ENCODE measurements at places on chromosomes 6 and 20.

GRCh38 chr6:142728910-142729481 is 216.0 kb downstream of the HIVEP2 start:
- no peak for DNase-seq

DNA sequence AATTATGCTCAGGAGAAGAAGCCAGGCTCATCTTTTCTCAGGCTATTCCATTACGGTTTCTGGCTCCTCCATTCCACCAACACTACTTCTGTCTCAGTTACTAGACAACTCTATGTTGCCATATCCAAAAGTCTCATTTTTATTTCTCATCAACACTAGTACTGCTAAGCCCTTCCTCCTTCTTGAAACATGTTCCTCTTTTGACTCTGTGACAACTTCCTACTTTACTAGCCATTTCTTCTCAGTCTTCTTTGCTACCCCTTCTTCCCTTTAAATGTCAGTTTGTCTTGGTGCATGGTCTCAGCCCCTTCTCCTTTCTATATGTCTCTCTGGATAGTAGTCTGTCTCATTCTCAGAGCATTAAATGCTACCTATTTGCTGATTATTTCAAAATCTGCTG is 7.1 kb upstream of the ADGRG6 start:
- DNase-seq: no peak

- DNase-seq: no peak
These were observed 168.2 kb downstream of the AKAP7 start for GRCh38 chr6:131303338-131303930.

DNA sequence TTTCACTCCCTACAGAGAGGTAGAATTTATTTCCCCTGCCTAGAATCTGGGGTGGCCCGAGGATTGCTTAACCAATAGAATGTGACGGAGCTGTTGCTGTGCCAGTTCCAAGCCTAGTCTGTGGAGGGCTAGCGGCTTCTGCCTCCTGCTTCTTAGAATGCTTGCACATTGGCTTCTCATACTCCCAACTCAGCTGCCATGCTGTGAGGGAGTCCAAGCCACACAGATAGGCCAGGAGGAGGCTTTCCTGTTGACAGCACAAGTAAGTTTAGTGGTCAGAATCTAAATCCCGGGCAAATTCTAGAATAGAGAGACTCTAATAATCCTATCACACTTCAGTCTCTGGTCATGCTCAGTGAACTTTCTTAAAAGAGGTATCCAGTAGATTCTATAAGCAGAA is 57.5 kb upstream of the SNRPB2 start:
- DNase-seq: no peak

GRCh38 chr20:10239954-10240353 is 21.3 kb downstream of the SNAP25 start:
- DNase-seq: no peak

DNA sequence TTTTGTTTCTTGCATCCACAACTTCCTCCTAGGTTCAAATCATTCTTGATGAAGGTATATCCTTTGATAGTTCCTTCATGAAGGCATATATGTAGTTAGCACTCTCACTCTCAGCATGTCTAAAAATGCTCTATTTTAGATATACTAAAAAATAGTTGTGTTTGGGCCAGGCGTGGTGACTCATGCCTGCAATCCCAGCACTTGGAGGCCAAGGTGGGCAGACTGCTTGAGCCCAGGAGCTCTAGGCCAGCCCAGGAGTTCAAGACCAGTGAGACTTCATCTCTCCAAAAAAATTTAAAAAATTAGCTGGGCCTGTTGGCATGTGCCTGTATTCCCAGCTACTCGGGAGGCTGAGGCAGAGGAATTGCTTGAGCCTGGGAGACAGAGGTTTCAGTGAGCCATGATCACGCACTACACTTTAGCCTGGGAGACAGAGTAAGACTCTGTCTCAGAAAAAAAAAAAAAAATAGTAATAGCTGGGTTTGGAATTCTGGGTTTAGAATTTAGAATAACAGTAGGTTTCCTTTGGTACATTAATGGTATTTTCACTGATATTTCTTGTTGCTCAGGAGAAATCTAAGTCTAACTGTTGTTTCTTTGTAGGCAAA is 7.0 kb downstream of the SERAC1 start:
- no peak for DNase-seq

- DNase-seq: no peak
These were observed 288.6 kb downstream of the PRKN start for GRCh38 chr6:162438980-162439379.

- peak; percentile 17 for DNase-seq
These were observed 187.5 kb upstream of the PDE10A start for GRCh38 chr6:165850434-165851019.

DNA sequence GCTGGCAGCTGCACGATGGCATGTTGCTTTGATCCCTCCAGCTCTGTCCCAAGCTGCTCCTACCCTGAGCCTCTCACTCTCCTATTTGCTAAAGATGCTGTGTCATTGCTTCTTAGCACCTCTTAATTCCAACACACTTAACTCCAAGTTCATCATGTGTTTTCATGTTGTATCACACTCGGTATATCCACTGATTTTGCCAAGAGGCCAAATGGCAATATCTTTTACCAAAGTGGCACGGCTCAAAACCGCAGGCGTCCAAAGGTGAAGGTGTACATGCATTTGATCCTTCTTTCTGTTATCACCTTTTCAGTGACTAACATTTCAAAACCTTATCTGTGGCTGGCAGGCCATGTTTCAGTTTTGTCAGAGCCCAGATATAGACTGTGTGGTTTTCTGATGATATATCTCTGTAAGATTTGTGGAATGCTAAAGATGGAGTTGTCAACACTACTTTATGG is 217.0 kb downstream of the TBX18 start:
- no peak for DNase-seq

DNA sequence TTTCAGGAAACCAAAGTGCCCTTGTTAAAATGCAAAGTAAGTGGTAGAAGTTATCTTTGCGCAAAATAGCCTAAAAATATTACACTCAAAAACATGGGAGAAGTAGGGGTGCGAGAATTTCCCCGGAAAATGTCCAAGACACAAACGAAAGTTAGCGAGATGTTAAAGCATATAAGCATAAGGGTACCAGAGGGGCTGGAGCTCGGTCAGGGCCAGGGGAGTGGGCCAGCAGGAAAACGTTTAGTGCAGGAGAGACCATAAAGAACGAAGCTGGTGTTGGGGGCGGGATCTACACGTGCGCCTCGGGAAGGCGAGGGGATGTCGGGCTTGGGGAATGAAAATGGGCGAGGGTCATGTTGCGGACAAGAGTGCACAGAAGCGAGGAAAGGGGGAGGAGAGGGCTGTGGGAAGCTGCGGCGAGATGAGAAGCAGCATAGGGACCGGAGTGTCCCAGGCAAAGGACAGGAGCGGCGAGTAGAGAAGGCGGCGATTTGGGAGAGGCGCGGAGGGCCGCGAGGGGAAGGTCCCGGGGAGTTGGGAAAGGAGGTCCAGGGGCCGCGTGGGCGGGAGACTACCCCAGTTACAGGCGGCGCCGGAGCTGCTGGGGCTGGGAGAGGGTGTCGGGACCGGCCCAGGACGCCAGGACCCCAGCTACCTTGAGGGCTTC is 600 bp downstream of the XPO5 start:
- DNase-seq: no peak

DNA sequence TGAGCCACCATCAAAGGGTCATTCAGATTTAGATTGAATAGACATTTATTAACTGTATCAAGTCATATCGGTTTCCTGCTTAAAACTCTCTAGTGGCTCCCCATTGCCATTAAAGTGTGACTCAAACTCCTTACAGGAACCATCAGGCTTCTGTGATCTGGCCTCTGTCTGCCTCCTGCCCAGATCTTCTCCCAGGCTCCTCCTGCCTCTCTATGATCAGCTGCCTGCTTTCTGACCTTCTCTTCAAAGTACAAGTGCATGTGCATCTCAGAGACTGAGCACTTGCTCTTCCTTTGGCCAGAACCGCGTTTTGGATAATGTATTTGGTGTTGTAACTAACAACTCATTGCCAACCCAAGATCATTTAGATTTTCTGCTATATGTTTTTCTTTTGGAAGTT is 52.7 kb downstream of the IL20RA start:
- DNase-seq: no peak

DNA sequence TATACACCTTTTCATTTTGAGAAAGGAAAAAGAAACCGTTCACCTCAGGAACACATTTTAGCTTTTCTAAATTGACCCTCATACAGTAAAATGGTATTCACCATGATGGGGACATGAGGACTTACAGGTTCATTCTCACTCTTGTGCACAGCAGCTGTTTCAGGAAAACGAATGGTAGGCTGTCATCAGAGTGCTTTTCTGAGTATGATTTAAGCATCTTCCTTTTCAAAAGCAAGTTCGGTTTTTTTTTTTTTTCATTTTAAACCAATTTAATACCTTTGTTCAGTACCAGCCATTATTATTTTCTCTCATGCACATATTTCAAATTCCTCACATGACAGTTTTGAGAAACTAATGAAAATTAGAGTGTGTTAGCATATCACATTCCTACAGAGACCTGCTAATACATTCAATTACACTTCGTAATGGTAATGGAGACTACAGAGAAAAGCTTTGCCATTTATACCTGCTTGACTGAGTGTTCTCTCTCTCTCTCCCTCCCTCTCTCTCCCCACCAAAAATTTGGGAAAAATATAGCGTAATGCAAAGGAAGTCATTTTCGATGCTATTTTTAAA is 129.2 kb downstream of the SAMD5 start:
- DNase-seq: no peak

DNA sequence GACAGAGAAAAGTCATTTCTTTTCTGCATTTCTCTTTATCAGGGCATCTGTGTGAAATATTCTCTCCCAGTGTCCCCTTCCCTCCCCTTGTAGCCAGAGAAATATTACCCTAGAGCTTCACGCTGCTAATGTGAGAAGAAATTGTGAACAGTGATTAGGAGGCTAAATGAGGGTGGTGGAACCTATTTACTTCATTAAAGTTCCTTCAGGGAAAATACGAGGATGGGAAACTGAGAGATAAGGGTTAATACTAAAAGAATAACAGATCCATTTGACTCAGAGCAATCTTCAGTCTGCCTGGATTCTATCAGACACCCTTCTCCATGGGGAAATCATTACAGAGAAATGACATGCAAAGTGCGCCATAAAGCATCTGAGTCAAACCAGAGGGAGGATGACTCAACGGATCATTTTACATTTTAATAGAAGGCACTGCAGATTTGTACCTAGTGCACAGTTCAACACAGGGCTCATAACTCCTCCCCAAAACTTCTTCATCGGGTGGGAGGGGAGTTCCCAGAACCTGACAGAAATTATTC is 131.3 kb downstream of the GJA10 start:
- no peak for DNase-seq

- no peak for DNase-seq
These were observed 475.3 kb upstream of the NRSN1 start for GRCh38 chr6:23650676-23651075.

DNA sequence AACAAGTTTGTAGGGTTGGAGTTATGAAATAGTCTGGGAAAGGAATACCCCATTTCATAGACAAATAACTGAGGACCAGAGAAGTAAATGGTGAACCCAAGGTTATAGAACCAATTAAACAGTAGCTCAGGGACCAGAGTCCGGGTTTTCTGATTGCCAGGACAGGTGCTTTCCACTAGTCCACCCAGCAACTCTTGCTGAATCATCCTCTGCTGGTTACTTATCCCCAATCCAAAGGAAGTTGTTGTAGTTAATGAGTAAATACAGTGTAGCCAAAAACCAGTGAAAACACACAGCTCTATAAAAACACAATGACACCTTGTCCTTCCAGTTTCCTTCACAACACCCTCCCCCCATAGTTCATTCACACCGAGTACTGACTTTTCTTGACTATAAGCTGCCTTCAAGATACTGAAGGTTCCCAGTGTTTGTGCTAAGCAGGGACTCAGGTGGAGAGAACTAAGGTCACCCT is 766 bp upstream of the TINAG start:
- no peak for DNase-seq

DNA sequence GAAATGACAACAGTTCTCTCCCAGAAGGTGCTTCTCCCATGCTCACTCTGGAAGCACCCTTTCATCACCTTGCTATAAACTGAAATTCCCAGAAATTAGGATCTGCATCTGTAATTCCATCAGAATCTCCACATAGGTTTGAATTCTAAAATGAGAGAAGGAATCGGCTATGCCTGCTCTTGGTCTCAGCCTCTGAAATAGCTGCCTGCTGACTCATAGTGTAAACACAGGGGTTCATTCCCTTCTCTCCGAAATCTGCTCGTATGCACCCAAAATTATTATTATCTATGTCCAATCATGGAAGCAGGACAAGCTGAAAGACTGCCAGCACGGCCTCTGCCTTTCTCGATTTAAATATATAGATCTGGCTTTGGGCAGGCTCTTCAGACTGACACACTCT is 74.6 kb upstream of the TAB2 start:
- DNase-seq: no peak

DNA sequence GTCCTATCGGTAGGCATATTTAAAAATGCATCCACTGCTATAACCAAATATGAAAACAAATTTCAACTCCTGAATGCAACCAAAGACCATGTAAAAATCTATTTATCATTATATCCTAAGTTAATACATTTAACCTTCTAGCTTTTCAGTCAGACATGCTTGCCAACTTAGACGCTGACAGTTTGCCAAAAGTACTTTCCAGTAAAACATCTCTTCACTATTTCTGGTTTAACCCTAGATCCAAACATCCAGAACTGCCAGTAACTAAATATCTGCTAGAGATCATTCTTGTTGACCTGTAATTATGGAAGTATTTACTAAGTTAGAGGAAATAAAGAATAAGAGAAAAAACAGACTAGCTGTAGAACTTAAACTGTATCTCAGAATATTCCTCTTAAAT is 210.2 kb upstream of the THEMIS start:
- DNase-seq: no peak

GRCh38 chr6:143911028-143911427 is 46.8 kb downstream of the ZC2HC1B start:
- DNase-seq: no peak

DNA sequence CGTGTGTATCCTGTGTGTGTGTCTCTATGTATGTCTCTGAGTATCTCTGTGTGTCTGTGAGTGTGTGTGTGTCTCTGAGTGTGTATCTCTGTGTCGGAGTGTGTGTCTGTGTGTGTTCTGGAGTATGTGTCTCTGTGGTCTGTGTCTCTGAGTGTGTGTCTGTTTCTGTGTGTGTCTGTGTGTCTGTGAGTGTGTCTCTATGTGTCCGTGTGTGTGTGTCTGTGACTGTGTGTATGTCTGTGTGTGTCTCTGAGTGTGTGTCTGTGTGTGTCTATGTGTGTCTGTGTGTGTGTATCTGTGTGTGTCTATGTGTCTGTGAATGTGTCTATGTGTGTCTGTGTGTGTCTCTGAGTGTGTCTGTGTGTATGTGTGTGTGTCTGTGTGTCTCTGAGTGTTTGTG is 73.4 kb downstream of the SRC start:
- DNase-seq: no peak

DNA sequence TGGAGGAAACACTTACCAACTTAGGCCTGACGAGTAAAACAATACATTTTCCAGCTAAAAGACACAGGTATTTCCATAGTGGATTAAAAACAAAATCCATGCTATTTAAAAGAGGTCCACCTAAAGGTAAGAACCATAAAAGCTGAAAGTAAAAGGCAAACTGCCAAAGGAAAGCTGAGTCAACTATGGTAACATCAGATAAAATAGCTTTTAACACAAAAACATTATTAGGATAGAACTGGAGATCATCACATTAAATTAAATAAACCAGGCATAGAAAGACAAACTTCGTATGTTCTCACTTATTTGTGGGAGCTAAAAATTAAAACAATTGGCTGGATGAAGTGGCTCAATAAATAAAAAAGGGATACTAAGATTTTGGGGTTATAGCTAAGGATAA is 166.8 kb upstream of the SLC22A16 start:
- DNase-seq: no peak

All from stimulated activated CD8-positive, alpha-beta memory T cell treated with anti-CD3 and anti-CD28 coated beads, Interleukin-2, amount 100 ng/mL, for 1 hour (primary cell).